ENCODE measurements at places on chromosomes 16 and 17.

- DNase-seq: peak; percentile 87
Observed at GRCh38 chr16:87465306-87465705, 27.5 kb downstream of the ZCCHC14 start.

GRCh38 chr17:12229335-12229734 is 208.7 kb downstream of the MAP2K4 start:
- no peak for DNase-seq

- DNase-seq: no peak
Observed at GRCh38 chr16:30758988-30759491, 2.8 kb downstream of the CFAP119 start.

- no peak for DNase-seq
Observed at GRCh38 chr17:68431045-68431608, 26.2 kb downstream of the WIPI1 start.

DNA sequence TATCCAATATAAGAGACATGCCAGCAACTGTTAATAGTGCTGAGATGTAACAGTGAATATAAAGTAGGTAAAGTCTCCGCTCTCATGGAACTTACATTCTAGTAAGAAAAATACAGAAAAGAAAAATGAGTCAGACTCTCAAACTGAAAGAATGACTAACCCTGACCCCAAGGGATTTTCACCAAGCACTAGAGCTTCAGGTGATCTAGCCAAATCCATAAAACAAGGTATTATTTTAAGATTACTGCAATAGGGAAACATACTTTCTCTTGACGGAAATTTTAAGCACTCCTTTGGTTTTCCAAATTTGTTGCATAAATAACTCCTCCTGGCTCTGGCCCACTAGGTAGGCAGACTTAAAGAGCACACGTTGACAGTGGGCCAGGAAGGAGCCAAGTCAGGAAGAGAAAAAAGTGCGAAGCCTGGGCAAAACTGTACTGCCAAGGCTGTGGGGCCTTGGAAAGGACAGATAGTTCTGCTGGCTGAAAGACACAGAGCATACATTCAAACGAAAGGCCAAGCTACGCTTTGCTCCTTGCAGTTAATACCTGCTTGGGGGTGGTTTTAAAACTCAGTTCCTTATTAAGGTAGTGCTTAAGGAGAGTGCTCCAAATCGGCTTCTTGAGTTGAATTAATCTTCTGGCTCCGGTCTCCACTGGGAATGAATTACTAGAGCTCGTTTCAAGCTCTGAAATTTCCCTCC is 1.4 kb downstream of the GOT2 start:
- DNase-seq: peak; percentile 79

DNA sequence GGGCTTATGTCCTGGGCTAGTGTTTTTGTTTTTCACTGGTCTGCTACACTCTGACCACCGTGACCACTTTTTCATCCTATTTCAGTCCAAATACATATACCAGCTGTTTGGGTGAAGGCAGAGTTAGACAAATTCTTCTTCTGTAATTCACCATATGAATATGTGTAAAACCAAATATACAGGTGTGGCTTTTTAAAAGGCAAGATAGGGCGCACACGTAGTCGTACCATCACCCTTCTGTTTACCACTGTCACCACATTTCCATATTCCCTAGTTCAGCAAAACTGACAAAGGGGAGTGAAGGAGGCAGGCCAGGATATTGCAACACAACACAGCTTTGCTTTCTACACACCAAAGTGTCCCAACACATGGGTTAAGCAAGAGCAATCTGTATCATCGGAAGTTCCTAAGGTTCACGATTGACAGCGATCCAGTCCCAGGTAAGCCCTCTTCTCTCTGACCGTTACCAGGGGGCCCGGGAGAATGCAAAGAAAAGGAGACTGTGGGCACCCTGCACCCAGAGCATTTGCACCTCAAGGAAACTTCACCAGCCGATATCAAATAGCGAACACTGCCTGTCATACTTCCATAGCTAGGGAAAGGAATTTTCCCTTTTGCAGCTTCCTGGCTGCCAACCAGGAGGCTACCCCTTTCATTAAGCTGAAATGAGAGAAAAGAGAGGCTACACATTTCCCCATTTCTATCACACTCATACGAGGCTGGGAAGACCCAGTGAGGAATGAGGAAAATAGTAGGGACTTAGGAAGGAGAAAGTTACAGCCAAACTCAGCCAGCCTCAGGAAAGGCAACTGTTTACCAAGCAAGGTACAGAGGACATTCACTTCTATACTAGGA is 23.1 kb downstream of the CREBBP start:
- DNase-seq: peak; percentile 52

DNA sequence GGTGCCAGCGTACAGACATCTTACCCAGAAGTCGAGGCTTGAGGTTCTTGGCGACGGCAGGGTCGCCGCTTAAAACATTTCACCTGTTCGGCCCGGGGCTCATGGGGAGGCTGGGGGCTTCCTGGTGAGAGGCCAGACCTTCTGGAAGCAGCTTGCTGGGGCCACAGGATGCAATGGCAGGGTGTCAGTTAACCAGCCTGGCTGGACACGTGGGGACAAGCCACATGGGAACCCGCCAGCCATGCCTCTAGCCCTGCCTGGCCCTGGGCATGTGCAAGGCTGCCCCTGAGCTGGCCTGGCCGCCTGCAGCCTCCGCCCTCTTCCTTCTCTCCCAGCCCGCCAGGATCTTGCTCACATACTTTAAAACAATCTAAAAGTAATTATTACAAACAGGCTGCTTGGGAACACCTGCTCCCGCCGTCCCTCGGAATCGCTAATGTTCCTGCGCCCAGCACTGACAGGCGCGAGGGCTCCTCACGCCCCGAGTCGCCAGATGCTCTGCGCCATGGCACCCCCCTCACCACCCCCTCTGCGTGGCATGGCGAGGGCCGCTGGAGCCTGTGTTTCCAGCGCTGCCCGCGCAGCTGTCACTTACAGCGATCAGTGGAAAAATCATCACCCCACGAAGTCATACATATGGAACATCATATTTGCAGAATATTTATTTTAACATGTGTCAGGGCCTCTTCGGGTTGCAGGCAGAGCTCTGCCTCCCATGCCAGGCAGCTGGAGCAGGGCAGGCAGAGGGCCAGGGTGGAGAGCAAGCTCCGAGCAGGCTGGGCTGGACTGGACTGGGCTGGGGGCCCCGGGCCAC is 188.7 kb upstream of the GSE1 start:
- no peak for DNase-seq

DNA sequence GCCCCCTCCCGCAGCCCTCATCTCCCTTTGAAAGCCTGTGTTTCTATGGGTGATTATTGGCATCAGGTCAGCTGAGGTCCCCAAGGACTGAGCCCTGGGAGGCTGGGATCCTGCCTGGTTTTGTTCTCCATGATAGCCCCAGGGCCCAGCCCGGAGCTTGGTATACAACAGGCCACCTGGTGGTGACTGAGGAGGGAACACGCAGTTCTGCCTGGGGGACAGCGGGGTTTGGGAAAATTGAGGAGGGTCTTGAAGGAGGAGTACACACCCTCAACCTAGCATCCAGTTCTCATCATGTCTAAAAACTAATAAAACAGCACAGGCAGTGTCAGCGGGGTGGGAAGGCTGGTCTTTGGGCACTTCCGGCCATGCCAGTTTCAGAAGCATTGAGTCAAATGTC is 335.1 kb downstream of the CPPED1 start:
- peak; percentile 3 for DNase-seq

- no peak for DNase-seq
Observed at GRCh38 chr17:50076591-50077235, 18.4 kb upstream of the PDK2 start.

- DNase-seq: peak; percentile 36
Observed at GRCh38 chr17:2634361-2634960, 41.0 kb downstream of the PAFAH1B1 start.

DNA sequence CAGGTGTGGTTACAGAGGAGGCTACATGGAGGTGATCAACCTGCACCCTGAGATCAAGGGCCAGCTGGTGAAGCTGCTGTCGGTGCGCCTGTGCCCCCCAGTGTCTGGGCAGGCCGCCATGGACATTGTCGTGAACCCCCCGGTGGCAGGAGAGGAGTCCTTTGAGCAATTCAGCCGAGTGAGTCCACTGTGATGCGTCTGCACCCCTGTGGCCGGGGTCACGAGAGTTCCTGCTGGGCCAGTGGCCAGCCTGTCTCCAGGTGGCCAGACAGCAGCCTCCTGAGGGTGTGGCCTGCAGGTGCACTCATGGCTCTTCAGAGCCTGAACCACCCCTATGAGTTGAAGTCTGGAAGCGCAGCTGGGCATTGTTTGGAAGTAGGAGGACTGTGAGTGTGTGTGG is 38.1 kb downstream of the GPT2 start:
- DNase-seq: no peak

GRCh38 chr16:13077816-13078215 is 176.4 kb downstream of the SHISA9 start:
- no peak for DNase-seq

Data from ELR (cell line).